ENCODE measurements at places on chromosomes 4 and X. TPM values are rescaled to one million over a fixed set of nuclear protein-coding genes. Genes with fewer than 3 reads are reported as not detected.

Gene STK26
- 9.4 TPM for polyA plus RNA-seq

- no peak for DNase-seq
Observed at GRCh38 chr4:181684310-181684709, 558.9 kb upstream of the TENM3 start.

Gene IL3RA
- polyA plus RNA-seq = 5.4 TPM

DNA sequence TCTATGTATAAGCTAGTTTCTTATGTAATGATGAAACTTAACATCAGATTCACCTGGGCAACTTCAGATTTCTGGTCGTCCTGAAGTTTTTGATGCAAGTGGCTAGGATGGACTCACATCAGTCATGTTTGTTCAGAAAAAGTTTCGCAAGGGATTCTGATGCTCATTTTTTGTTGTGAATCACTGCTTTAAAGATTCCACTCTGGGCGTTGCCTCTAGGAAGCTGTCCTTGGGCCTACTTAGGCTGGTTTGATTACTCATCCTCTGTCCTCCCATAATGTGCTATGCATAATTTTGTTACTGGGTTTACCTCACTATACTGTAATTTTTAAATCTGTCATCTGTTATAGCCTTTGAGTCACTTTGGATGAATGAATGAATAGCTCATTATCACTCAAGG lies 30.8 kb downstream of the HERC3 start:
- DNase-seq = no peak

GRCh38 chr4:92969650-92970379 lies 666.0 kb downstream of the GRID2 start:
- DNase-seq = peak; percentile 35

DNA sequence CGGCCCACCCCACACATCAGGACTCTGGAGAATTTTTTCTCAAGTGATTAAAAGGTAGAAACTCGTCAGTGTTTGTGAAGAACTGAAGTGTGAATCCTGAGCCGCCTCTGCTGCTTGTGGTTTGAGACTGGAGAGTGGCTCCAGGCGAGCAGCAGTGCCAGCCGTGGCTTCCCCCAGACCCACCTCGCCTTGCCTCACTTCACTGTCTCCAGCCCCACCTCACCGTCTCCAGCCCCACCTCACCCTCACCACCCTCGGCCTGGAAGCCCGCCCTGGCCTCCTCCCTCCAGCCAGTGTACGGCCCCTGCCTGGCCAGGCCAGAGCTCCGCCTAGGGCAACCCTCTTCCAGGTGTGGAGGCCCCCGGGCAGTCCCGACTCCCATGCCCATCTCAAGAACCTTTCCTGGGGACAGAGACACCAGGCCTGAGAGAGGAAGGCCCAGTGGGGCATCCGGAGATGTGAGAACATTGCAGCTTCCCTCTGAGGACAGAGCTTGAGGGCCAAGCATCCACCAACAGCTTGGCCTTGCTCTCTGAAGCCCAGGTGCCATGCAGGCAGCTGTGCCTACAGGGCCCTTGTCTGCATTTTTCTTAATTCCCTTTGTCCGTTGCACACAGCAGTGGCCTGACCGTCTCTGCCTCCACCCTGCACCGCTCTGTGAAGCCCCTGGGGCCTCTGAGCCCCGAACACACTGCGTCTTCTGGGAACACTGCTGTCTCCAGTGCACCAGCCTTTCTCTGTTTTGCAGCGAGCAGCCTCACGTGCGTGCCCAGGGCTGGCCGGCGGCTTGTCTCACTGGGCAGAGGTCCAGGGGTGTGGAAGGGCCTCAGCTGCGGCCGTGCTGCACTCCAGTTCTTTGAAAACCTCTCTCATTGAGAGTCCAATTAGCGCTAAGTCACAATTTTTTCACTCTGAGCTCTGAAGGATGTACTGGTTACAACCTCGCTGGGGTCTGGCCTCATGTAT lies 13.8 kb downstream of the SH3BP2 start:
- DNase-seq = no peak

DNA sequence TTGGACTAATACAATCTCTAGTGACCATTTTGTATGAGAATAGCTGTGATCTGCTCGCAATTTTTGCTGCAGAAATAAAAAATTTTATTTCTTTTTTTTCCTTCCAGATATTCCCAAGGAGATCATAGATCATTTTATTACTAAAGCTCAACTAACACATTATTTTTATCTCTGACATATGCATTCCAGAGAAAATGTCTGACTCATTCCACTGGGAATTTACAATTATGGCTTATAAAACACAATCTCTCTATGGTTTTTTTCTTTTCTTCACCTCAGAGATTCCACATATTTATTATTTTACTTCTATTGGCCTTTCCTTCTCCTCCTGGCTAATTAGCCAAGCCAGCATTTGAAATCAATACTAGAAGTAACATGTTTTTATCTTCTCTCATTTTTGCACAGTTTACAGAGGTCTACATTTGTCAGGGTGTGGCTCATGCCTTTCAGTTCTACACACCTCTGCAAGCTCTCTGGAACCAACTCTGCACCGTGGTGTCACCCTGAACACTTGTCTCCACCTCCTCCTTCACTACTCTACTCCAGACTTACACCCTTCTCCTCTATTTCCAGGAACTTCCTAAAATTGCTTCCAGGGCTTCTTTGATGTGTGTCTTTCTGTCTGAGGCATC lies 59.8 kb upstream of the GPM6A start:
- no peak for DNase-seq

GRCh38 chr4:120005076-120005475 lies 61.6 kb downstream of the MAD2L1 start:
- no peak for DNase-seq

DNA sequence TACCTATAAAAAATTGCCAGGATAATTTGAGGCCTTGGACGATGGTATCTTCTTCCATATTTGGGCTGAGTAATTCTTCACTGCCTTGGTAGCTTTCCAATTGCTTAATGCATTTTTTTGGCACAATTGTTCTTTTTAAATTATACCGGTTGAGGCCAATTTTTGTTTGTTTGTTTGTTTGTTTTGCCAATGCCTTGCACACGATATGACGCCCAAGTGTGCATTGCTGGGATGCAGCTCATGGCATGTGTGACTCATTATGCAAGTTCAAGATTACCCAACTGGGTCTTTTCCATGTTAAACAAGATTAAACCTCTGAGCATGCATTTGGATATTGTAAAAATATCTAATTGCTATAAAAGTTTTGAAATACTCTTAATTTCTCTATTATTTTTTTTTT lies 71.1 kb upstream of the KCNIP4 start:
- DNase-seq = no peak

Gene L1CAM
- polyA plus RNA-seq = 22.5 TPM

GRCh38 chrX:17521871-17522693 lies 147.1 kb downstream of the NHS start:
- DNase-seq = no peak

GRCh38 chr4:82560853-82561785 lies 669 bp downstream of the TMEM150C start:
- DNase-seq = no peak

Gene CENPVL1
- 0.19 TPM for polyA plus RNA-seq

GRCh38 chr4:141614878-141615586 lies 21.4 kb upstream of the IL15 start:
- DNase-seq = no peak

Gene ARX
- 1.8 TPM for polyA plus RNA-seq

DNA sequence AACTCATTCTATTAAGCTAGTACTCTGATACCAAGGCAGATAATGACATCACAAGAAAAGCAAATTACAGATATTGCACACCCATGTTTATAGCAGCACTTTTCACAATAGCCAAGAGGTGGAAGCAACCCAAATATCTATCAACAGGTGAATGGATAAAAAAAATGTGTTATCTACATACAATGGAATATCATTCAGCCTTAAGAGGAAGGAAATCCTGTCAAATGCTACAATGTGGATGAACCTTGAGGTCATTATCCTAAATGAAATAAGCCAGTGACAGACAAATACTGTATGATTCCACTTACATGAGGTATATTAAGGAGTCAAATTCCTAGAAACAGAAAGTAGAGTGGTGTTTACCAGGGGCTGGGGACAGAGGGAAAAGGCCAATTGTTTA lies 14.3 kb downstream of the FABP2 start:
- no peak for DNase-seq

Gene DGKK
- polyA plus RNA-seq = 0.09 TPM

DNA sequence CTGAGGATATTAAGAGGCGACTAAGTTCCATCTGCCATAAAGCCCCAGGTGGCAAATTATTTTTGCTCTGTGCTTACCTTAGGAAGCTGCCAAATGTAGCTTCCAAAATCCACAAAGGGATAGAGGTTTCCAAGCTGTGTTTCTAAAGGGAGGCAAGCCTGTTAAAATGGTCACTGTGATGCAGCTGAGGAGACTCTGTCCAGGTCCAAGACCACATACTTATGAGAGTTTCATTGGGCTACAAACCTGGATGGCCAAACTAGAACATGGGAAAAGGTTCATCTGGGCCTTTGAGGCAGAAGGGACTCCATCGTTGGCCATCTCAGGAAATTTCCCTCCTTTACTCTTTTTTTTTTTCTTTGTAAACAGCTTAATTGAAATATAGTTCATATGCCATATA lies 306.9 kb upstream of the FGF13 start:
- no peak for DNase-seq

GRCh38 chr4:161664740-161665139 lies 499.1 kb downstream of the FSTL5 start:
- no peak for DNase-seq

GRCh38 chrX:115958687-115959359 lies 211.7 kb upstream of the AGTR2 start:
- no peak for DNase-seq

DNA sequence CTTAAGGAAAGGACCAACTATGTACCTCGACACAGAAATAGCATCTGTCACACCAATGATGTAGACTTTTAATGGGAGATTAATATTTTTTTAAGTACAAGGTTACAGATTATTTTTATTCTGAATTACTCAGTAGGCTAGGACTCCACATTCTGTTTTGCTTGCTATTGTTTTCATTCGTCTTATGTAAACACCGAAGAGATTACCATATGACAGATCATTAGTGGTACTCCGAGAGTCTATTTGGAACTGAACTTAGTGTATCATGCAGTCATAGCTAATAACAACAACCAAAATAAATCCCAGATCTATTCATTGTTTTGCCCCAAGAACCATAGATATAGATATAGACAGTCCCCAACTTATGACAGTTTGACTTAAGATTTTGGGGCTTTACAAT lies 139.7 kb upstream of the SPRY1 start:
- DNase-seq = no peak

- no peak for DNase-seq
Observed at GRCh38 chrX:103503163-103503852, 16.0 kb downstream of the RAB40A start.

Gene CT47B1
- polyA plus RNA-seq = not detected

Gene NHSL2
- polyA plus RNA-seq = 3.3 TPM

GRCh38 chrX:41352329-41352838 lies 18.4 kb downstream of the DDX3X start:
- DNase-seq = no peak

GRCh38 chr4:48960988-48961635 lies 25.0 kb upstream of the CWH43 start:
- DNase-seq = no peak

DNA sequence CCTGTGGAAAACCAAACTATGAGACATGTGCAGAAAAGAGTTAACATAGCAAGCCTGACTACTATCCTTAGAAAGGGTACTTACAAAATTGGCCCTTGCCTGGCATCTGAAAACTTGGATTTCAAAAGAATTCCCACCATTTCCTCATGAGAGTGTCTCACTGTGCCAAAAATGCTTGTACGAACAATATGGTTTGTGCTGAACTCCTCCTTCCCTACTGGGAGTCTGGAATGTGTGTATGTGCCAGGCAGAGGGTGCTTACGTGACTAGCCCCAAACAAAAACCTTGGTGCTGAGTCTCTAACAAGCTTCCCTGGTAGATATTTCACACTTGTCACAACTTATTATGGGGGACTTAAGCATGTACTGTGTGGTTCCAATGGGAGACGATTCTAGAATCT lies 81.7 kb upstream of the GIMD1 start:
- no peak for DNase-seq

DNA sequence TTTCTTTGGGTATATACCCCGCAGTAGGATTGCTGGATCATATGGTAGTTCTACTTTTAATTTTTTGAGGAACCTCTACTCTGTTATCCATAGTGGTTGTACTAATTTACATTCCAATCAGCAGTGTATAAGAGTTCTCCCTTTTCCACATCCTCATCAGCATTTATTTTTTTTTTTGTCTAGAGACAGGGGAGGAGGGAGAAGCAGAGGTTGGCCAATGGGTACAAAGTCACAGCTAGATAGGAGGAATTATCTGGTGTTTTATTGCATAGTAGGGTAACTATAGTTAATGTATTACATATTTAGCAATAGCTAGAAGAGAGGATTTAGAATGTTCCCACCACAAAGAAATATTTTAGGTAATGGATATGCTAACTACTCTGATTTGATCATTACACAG lies 107.4 kb downstream of the TSPAN7 start:
- peak; percentile 55 for DNase-seq

Gene CDKN2AIP
- 32.1 TPM for polyA plus RNA-seq

Gene MND1
- polyA plus RNA-seq = 6.8 TPM

DNA sequence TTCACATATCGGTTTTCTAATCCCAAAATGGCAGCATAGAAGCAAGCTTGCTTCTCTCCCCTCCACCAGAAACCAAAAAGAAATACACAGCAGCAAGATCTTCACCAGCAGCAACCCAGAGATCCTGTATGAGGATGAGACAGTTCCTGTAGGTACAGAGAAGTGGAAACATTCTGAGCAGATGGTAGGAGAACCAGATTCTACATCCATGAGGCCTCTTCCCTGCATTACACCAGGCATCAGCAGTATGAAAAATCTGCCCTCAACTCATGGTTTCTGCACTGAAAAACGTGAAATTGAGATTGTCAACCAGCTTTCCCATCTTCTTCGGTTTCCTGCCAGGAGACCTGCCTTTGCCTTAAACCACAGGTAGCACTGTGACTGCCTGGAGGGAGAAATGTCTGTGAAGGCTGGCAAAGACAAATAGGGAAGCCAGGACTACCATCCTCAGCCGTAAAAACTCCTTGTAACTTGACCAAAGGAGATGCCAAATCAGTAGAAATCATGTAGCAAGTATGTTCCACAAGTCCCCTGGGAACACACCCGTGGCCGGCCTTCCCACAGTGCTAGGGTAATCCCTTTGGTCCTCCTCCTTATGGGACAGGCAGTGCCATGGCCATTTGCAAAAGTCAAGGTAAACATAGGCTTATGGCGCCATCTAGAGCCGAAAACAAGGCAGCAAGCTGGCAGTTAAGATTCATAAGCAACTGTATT lies 24.0 kb upstream of the MTHFD2L start:
- DNase-seq = peak; percentile 68

DNA sequence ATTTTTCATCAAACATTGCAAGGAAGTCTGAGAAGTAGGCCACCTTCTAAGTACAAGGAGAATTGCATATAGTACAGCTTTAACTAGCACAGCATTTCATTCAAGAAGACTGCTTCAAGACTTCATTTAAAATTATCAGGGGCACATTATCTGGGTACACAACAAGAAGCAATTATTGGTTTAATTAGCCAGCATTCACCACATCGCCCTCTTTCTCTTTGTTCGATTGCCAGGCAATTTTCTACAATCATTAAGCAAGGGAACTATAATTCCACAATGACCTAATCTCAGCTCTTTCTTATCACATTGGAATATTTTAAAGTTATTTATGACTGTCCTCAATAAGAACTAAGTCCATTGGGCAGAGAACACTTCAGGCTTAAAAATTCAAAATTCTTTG lies 1347.1 kb upstream of the PABPC4L start:
- no peak for DNase-seq

Measured in large intestine (tissue), 12 donors.